ENCODE measurements at places on chromosomes 7 and 10.

DNA sequence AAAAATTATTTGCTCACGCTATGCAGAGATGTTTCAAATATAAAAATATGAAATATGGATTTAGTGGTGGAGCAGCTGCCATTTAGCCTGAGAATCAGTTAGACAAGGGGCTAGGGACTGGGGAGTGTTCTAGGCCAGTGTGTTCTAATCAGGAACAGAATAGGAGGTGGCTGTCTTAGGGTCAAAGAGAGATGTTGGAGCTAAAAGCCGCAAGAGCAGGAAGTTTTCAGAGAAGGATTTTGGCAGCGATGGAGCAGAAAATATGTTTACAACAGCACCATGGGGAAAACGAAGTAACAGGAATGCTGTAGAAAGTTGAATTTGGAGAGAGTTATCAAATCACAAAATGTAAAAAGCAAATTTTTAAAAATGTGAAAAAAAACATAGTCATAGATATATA lies 314.0 kb upstream of the SEMA3A start:
- no peak for DNase-seq

DNA sequence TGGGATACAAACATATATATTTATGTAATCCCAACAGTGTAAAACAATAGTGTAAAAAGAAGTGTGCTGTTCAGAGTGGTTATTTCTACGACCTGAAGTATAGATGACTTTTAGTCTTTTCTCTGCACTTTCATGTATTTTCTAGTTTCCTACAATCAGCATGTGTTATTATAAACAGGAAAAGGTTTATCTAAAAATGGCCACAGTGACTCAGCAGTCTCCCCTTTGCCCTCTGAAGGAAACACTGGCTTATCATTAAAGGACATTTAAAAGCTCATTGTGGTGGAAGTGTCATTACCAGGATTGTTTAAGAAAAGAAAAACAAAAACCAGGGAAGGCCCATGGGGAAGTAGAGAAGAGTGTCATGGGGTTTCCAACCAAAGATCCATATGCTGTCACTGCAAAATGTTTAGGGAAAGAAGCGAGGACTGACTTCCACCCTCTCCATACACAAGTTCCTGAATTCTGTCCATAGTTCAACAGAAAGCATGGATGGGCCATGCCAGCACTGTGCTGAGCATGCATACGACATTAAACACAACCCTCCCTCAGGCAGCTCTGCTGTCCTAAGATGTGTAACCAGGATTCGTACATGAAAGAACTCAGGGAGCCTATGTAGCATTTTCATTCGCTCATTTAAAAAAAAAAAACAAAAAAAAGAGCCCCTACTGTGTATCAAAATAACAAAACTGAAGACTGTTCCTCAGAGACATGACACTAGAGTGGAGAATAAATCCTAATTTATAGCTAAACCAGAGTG lies 10.2 kb downstream of the CYREN start:
- no peak for DNase-seq

GRCh38 chr10:119104654-119105015 lies 722 bp downstream of the DENND10 start:
- no peak for DNase-seq

DNA sequence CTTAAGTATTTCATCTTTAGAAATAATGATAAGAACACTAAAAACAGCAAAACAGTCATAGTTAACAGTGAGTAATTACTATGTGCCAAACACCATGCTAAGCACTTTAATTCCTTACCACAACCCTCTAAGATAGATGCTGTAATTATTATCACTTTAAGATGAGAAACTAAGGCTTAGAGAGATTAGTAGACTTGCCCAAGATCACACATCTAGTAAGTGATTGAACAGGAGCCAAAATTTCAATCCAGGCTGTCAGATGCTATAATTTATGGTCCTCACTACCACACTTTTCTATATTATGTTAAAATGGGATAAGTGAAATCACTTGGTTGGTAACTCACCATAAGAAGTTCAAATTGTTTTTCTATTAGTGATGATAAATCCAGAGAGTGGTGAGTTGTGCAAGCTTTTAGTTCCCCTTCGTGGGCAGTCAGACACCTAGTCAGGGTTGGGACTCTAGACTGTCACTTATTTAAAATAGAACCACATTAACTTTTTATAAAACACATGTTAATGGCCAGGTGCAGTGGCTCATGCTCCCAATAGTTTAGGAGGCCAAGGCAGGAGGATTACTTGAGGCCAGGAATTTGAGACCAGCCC lies 85.9 kb upstream of the GATA3 start:
- DNase-seq: peak; percentile 47

DNA sequence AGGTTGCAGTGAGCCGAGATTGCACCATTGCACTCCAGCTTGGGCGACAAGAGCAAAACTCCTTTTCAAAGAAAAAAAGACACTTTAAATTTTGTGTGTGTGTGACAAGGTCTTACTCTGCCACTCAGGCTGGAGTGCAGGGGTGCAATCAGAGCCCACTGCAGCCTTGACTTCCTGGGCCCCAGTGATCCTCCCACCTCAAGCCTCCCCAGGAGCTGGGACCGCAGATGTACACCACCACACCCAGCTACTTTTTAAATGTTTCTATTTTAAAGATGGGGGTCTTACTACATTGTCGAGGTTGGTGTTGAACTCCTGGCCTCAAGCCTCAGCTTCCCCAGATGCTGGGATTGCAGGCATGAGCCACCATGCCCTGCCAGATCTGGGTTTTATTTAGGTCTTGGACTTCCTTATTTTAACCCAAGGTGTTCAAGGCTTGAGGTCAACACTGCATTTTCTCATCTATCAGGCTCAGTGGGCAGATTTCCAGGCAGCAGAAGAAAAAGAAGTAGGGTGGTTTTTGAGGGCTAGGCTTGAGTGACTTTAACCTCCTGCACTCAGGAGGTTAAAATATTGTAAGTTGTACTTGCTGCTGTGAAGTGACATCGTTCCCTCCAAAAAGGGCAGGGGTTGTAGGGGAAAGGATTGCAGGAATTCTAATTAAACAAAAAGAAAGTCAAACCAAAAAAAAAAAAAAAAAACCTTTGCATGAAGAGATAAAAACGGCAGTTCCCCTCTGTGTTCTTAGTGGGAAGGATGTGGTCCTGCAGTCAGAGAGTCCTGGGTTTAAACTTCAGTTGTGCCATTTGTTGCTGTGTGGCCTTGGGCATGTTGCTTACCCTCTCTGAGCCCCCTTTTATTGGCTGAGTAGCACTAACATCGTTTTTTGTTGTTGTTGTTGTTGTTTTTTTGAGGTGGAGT lies 71.5 kb downstream of the CARD11 start:
- no peak for DNase-seq

DNA sequence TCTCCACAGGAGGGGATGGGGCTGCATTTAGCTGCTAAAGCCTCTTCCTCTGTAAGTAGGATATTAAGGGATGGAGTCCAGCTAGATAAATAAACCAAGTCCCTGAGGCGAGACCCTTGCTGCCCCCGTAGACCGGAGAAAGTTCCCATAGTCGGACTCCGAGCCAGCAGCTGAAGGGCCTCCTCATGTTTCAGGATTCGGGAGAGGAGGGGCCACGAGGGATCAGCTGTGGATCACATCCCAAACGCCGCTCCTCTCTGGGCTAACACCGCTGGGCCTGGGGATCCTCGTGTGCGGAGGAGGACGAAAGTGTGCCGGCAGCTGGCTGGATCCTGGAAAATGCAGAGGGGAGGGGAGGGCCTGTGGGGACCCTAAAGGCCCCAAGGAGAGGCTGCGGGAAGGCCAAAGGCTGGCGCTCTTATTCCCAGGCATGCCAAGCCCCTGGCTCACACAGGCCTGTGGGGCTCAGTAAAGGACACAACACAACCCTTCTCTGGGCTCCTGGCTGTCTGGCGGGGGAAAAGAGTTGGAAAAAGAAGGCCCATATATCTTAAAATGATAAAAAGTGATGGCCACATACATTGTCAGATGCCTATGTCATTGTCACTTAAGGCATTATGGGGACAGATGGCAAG lies 82.5 kb upstream of the TMEM72 start:
- DNase-seq: no peak

- DNase-seq: peak; percentile 88
Observed at GRCh38 chr7:115019882-115020605, 98.2 kb downstream of the MDFIC start.

DNA sequence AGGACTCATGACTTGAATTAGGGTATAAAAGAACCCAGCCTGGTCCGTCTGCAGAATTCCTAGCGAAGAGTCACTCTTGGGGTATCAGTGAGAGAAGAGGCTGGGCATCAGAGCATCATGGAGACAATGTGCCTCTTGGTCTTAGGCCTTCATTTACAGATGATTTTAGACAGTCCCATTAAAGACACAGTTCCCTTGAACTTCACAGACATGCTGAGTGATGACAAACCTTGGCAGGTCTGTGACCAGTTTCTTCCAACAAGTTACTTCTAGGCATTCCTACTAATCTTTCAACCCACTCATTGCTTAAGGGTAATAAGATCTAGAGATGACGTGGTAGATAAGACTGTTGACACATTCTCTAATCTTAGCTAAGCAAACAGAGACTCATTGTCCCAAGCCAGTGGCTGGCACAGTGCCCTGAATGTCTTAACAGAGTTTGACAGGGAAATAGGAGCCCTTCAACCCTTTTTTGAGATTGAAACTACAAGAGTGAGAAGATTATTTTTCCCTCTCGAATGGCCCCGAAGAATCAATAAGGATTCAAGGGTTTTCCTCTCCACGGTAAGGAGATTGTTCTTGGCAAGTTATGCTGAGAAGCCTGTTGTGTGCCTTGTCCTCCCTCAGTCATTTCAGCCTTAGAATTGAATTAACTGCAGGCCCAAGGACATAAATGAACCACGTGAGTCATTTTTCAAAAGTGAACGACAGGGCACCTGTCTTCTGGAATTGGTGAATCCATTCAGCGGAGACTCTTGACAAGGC lies 281.1 kb downstream of the CCDC3 start:
- DNase-seq: no peak

GRCh38 chr10:107986571-107986970 lies 822.1 kb upstream of the SORCS1 start:
- DNase-seq: no peak

DNA sequence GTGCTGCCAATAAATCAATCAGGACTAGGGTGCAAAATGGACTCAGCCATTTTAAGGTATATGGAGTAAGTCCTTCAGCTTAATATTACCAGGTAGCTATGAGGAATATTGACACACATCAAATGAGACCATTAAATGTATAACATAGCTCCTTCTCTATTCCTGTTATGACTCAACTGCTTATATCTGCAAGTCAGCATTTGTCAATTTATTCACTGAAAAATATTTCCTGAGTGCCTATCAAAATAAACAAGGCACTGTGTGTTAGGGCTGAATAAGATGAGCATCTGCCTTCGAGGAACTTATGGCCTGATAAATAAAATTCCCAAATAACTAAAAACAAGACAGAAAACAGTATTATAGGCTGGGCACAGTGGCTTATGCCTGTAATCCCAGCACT lies 113.8 kb downstream of the CDK6 start:
- DNase-seq: no peak

GRCh38 chr7:88153378-88153777 lies 66.5 kb downstream of the SRI start:
- no peak for DNase-seq

DNA sequence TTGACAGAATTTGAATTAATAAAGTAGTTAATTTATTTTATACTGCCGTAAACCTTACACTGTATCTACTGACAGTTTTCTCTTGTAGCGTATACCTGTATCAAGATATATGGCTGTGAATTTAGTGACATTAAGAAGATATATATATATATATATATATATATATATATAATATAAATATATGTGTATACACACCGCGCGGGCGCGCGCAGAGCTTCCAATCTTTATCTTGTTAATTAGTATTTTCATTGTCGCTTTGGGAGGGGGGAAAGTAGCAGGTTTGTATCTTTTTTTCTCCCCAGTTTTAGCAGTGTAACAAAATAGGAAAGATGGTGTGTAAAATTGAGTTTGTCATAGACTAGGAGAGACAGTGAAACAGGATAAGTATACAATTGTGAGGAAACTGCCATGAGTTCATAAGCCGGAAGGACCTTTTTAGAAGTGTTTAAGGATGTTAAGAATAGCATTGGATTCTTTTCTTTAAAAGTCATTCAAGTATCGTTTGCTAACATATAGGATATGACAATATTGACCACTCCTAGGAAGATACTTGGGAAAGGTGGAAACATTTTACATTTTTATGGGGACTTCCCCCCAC lies 2.0 kb downstream of the PLEKHA1 start:
- no peak for DNase-seq

DNA sequence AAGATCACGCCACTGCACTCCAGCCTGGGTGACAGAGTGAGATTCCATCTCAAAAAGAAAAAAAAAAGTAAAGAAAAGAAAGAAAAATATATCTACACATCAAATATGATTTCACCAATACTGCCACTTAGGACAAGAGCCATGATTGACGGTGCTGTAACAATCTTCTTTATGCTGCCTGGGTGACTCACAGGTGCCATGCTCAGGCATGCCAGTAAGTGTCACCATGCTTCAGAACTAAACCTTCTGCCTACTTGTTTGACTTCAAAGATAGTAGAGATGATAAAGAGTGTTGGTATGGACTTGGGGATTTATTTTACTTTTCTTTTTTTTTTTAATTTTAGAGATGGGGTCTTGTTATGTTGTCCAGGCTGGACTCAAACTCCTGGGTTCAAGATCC lies 33.6 kb upstream of the DNMBP start:
- no peak for DNase-seq

- DNase-seq: no peak
Observed at GRCh38 chr7:135260930-135261721, 27.5 kb downstream of the STRA8 start.

- DNase-seq: peak; percentile 41
Observed at GRCh38 chr10:97759158-97759887, 12.5 kb downstream of the SFRP5 start.

DNA sequence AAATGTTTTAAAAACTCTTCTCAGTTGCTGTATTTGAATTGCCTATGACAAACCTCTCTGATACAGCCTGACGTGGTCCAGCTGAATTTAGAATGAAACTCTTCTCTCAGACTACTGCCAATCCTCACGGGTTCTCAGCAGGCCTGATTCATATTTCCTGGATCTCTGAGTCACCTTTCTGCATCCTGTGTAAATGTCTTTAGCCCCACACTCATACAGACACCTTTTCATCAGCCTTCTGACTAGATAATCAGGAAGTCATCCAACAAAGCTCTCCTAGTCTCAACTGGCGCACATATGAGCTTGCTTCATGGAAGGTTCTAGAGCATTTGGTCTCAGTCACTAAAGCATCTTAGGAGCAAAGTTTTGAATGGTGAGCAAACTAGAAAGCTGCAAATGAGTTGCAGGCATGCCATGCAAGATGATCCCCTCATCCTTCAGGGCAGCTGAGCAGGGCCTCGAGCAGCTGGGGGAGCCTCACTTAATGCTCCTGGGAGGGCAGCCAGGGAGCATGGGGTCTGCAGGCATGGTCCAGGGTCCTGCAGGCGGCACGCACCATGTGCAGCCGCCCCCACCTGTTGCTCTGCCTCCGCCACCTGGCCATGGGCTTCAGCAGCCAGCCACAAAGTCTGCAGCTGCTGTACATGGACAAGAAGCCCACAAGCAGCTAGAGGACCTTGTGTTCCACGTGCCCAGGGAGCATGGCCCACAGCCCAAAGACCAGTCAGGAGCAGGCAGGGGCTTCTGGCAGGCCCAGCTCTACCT lies 182.8 kb downstream of the ARHGAP12 start:
- DNase-seq: no peak

GRCh38 chr10:129793479-129793878 lies 170.6 kb downstream of the EBF3 start:
- DNase-seq: no peak

GRCh38 chr7:43879477-43879876 lies 10.2 kb upstream of the MRPS24 start:
- DNase-seq: no peak

Measured in AML-193 (cell line).